ENCODE measurements at places on chromosomes 3 and 15. TPM values are rescaled to one million over a fixed set of nuclear protein-coding genes. Genes with fewer than 3 reads are reported as not detected.

DUOXA2 gene
- polyA plus RNA-seq: 0.48 TPM

SCN10A gene
- polyA plus RNA-seq: not detected

CTXND1 gene
- 17.4 TPM for polyA plus RNA-seq

NR1I2 gene
- polyA plus RNA-seq: 0.27 TPM

IQGAP1 gene
- 57.7 TPM for polyA plus RNA-seq

GMPS gene
- 16.9 TPM for polyA plus RNA-seq

Data from adrenal gland (tissue), 19 donors.